ENCODE measurements at places on chromosomes 1 and 21.

- no peak for DNase-seq
Observed at GRCh38 chr1:143652744-143653428, 318.9 kb downstream of the FAM72C start.

DNA sequence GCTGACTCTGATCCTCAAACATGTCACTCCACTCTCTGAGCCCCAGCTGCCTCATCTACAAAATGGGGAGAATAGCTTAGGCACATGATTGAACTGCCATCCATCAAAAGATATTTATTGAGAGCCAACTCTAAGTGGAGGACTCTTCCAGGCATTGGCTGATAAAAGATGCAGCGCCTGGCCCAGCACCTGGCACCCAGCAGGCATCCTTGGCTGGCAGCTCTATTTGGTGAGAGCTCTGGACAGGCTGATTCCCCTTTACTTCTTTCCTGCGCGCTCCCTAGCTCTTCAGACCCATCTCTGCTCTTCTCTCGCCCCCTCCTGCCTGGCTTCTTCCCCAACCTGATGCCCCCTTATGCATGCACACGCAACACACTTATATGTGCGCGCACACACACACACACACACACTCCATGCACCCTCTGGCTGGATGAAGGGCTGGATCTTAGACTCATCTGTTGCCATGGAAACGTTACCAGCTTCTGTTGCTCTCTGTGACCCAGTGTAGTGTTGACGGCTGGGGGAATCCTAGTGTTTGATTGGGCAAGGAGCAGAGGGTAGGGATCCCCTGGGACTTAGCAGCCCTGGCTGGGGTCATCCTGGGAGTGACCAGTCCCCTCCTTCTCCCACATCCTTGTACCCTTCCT, 49.3 kb downstream of the VWA5B1 start:
- no peak for DNase-seq

GRCh38 chr1:21779613-21780521, 3.1 kb downstream of the USP48 start:
- no peak for DNase-seq

DNA sequence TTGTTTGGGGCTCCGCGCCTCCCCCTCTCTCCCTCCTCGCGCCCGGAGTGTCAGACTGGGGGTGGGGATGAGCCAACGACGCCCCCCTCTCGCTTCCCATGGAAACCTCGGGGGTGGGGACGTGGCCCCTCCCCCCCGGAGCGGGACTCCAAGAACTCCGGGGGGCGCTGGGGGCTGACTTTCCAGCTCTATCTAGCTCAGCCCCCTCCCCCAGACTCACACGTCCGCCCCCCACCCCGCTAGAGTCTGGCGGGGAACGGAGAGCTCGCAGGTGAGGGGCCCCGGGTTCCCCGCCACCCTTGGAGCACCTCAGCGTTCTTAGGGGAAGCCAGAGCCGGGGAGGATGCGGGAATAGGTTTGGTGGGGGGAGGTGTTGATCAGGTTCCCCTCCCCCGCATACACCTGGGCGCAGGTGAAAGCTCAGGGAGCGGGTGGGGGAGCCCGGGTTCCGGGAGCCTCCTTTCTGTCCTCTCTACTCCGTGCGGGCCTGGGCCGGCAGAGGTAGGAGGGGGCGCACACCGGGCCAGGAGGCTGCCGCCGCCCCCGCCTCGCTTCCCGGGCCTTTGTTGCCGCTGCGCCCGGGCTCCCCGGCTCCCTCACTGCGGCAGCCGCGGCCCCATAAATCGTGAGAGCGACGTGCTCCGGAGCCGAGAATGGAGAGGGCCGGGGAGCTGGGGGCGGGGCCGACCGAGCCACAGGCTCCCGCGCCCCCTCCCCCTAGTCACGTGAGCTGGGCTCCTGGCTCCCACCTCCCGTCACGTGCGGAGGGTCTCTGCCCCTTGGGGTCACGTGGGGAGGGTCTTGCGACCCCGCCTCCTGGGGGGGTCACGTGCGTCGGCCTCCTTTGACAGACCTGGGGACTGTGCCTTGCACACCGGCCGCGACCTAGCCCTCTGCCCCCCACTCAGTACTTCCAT, 1.9 kb downstream of the EFNA3 start:
- DNase-seq: no peak

DNA sequence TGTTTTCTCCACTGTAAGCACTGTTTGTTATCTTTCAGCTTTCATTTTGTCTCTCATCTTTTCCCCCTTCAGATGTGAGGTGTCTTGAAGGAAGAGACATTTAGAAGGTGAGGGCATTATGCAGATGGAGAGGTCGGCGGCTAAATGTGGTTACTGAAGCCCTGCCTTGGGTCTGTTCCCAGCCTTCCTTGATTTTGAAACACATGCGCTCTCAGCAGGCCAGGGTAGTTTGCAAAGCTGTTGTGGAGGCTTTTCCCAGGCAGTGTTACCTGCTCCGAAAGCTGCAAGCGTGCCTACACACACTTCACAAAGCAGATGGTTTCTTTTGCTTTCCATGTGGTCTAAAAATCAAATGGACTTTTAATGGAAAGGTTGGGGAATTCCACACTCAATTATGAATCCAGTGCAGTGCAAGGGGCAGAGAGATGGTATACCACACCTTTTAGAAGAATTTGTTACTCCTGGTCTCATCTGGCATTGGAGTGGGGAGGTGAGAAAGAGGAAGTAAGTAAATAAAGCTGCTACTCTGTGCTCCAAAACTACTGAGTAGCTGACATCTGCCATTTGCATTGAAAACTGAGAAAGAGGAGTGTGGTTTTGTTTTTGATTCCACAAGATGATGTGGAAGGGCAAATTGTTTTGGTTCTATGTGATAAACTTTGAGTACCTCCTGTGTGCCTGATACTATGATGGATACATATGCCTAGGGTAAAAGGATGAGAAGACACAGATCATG, 91.9 kb downstream of the NFIA start:
- DNase-seq: no peak

DNA sequence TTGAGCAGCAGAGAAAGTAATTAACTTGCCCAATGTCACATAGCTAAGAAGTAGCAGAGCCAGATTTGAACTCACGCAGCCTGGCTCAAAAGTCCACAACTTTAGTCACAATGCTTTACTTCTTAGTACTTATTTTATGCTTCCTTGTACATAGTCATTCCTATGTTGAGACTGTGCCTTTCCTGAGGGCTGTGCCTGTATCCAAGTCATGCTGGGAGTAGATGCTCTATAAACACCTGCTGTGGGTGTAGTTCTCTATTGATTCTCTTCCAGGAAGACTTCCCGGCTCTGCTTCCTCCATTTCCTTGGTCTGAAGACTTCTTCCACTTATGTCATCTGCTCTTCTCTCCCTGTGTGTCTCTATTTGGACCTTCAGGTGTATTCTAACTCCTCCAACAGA, 16.6 kb downstream of the IQGAP3 start:
- no peak for DNase-seq

GRCh38 chr1:97668945-97669344, 251.9 kb downstream of the DPYD start:
- no peak for DNase-seq

GRCh38 chr1:209651138-209651587, 1.1 kb downstream of the LAMB3 start:
- no peak for DNase-seq

Data from stimulated activated CD8-positive, alpha-beta memory T cell treated with anti-CD3 and anti-CD28 coated beads, Interleukin-15, amount 100 ng/mL, for 4 hours (primary cell).